Stimulated activated CD4-positive, alpha-beta T cell treated with anti-CD3 and anti-CD28 coated beads, Interleukin-1b, Interleukin-23, amount 100 ng/mL, for 24 hours (primary cell): ENCODE measurements at places on chromosomes 1 and 21.

DNA sequence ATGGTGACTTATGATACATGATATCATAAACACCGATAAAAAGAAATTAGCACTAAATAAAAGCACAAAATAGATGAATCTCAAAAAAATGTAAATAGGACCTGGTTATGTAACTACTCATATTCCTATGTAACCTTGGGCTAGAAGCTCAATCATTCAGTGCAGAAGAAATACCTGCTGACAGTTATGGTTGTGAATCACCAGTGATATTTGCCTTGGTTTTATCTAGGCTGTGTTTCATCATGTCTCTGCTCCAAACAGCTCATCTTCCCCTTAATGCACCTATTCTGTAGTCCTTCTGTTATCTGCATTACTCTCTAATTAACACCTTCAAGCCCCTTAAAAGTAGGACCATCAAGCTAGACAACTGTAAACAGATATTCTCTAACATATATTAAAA lies 16.3 kb upstream of the PIGC start:
- DNase-seq, result no peak

- DNase-seq, result no peak
Observed at GRCh38 chr1:98668733-98669132, 7.2 kb downstream of the SNX7 start.

- no peak for DNase-seq
Observed at GRCh38 chr1:24284156-24284471, 35.0 kb upstream of the GRHL3 start.

- no peak for DNase-seq
Observed at GRCh38 chr1:10691740-10692125, 104.7 kb downstream of the CASZ1 start.

DNA sequence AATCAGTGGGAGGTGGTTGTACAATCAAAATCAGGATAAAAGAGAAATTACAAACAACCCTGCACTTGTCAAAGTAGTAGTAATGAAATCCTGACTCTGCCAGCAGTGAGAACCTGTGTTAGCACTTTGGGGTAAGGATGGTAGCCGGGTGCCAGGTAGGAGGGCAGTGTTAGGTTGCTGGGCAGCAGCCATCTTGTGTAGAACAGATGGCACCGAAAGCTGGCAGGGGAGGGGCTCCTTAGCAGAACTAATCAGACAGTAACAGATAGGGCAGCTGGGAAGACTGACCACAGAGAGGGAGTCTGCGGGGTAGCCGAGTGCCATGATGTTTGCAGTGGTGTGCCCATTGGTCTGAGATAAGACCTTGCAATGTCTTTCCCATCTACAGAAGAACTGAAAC lies 137.3 kb downstream of the SDCCAG8 start:
- DNase-seq, result no peak

- no peak for DNase-seq
Observed at GRCh38 chr1:164958982-164959768, 397.3 kb downstream of the LMX1A start.

DNA sequence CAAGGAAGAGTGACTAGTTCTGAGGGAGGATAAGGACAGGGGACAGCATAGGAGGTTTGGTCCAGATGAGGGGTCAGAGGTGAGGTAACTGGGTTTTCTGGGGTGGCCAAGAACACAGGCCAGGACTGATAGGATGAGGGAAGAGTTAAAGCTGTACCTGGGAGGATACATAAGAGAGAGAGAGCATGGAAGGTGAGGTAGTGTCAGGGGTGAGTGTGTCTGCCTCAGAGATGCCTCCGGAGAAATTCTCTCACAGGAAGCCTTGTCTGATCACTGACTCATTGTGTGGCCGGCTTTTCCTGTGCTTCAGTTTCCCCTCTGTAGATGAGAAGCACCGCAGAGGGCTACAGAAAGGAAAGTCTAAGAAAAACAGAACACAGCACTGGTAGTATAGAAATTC lies 40.2 kb downstream of the FASLG start:
- peak; percentile 39 for DNase-seq

DNA sequence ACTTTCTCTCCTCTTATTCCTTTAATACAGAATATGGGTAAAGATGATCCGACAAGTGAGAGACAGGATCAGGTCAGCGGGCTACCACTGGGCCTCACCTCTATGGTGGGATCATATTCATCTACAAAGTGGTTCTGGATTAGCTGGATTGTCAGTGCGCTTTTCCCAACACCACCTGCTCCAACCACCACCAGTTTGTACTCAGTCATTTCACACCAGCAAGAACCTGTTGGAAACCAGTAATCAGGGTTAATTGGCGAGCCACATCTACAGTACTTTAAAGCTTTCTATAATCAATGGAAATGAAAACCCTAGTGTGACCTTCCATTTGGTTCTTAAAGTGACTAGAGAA lies 643 bp downstream of the NRAS start:
- DNase-seq, result no peak

- no peak for DNase-seq
Observed at GRCh38 chr1:235643837-235644692, 5.5 kb downstream of the GNG4 start.

- DNase-seq, result no peak
Observed at GRCh38 chr1:6868660-6869380, 83.6 kb downstream of the CAMTA1 start.

GRCh38 chr1:163399976-163400601 lies 78.3 kb downstream of the NUF2 start:
- no peak for DNase-seq

DNA sequence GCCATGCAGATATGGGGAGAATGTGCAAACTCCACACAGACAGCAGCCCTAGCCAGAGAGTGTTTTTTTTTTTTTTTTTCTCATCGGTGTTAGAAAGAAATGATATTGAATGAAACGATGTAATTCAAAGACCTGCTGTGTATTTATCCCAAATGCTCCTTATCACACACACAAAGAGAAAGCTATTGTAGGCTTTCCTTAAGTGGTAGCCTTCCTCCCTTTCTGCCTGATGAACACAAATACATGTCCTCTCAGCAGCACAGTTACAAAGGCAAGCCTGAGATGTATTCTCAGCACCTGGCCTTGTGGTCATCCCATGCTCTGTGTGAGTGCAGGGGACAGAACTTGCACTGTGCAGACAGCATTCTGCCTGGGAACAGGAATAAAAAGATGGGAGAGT lies 93.8 kb downstream of the PLPPR5 start:
- DNase-seq, result no peak

DNA sequence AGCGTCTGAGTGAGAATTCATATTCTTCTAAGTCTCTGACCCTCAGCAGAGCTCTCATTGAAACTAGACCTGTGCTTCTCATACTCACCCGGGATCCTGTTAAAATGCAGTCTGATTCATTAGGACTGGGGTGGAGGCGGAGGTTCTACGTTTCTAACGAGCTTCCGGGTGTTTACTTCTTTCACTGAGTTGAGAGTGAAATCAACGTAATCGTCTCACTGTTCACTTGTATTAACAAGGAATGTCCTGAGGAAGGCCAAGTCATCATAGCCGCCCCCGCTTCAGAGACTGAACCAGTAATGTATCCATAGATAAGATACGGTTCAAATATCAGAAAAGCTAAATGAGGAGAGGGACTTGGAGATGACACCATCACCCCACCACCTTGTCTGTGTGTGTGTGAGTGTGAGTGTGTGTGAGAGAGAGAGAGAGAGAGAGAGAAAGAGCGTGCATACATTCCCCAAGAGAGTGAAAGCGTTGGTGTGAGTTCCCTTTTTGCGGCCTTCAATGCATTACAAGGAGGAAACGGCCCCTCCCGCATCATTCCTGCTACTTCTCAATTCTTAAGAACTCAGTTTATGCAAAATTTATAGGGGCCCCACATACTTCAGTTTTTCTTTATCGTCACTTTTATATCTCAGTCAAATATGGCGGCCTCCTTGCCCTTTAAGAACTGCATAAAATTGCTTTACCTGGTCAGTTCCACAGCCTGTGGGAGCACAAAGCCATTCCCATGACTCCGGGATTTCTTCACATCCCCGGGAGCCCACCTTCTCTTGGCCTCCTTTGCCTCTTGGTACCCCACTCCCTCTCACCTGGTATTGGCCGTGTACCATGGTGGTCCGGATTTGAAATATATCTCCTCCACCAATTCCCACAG lies 19.8 kb downstream of the KMO start:
- DNase-seq, result peak; percentile 30

DNA sequence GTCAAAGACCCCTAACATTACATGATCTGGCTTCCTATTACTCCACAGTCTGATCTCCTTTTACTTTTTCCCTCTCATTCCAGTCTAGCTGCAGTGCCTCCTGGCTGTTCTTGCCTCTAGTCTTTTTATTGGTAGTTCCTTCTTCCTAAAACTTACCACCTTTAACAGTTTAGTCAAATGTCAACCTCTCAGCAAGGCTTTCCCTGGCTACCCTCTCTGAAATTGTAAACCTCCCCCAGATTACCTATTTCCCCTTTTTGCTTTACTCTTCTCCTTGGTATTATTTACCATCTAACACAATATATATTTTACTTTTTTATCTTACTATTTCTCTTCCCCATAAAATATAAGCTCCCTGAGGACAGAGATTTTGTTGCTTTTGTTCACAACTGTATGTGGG lies 129.6 kb downstream of the CLEC20A start:
- DNase-seq, result no peak

DNA sequence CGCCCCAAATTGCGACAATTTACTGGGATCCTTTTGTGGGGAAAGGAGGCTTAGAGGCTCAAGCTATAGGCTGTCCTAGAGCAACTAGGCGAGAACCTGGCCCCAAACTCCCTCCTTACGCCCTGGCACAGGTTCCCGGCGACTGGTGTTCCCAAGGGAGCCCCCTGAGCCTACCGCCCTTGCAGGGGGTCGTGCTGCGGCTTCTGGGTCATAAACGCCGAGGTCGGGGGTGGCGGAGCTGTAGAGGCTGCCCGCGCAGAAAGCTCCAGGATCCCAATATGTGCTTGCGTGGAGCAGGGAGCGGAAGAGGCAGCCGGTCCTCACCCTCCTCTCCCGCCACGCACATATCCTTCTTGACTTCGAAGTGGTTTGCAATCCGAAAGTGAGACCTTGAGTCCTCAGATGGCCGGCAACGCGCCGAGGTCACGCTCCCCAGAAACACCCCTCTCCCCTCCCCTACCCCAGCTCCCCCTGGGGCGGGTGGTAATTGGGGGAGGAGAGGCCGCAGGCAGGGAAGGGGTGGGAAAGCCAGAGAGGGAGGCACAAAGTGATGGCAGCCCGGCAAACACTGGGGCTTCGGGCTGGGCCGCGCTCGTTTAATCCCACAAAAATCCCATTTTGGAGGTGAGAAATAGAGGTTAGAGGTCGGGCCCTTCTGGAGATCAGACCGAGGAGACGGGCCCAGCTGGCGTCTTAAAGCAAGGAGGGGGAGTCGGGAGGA lies 6.2 kb downstream of the SIM2 start:
- no peak for DNase-seq

- no peak for DNase-seq
Observed at GRCh38 chr1:27994060-27994459, 34.3 kb downstream of the XKR8 start.

- no peak for DNase-seq
Observed at GRCh38 chr1:234572966-234573365, 37.0 kb downstream of the IRF2BP2 start.

DNA sequence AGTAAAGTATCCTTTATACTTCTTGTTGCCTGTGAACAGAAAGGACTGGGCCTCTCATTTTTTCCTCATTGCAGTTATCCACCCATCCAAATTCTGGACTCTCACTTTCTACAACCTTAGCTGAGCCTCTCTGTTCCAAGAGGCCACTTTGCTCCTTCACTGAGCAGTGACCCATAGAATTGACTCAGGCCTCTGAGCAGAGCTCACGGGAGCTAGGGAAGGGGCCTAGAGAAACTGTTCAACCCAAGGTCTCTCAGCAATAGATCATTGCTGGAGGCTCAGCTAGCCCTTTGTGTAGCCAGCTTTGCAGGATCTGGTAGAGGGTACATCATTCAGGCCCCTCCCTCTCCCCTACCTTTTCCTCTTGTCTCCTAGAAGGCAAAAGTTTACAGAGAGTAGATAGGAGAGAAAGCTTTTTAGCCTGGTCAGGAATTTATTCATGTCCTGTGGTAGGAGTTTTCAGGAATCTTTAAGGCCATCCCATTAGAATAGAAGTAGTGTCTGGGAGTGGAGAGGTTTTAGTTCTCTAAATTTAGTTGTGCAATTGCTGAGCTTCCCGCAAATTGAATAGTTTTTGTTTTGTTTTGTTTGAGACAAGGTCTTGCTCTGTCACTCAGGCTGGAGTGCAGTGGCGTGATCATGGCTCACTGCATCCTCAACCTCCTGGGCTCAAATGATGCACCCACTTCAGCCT lies 6.7 kb downstream of the INTS3 start:
- no peak for DNase-seq

DNA sequence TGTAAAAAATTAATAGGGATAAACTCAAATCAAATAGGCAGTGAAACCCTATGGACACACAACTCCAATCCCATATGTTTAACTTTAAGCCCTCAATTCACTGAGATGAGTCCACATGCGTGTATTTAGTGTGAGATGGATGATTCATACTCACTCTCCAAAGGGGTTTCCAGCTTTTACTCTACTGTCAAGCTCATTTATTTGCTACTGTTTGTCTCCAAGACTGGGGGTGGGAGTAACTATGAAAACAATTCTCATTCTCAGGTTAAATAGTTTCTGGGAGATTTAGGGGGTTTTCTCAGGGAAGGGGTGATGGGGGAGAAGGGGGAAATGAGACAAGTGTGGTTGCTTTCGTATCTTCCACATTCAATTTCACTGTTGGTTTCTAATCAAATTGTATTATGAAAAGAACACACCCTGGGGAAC lies 2.7 kb downstream of the RAB29 start:
- DNase-seq, result no peak

DNA sequence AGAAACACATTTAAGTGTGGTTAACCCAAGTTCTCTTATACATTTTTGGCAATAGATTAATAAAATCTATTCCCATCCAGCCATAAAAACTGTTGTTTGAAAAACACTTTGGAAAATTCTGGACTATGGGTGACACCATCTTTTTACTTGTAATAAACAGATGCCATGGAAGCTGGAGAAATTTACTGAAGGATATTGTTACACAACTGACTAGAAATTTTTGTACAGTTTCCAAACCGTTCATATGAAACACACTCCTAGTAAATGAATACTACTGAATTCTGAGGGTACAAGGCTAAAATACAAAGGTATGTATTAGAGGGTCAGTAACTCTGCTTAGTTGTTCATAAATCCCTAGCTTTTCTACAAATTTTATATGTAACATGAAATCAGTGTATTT lies 48.7 kb downstream of the TRIM33 start:
- no peak for DNase-seq
